Non-pigmented ciliary epithelial cell (primary cell): ENCODE measurements at places on chromosomes 7 and 10.
A peak's percentile ranks its signal among the peaks of the same experiment; 100 is the strongest.

GRCh38 chr7:92729172-92729571, 107.2 kb downstream of the CDK6 start:
- DNase-seq = no peak

DNA sequence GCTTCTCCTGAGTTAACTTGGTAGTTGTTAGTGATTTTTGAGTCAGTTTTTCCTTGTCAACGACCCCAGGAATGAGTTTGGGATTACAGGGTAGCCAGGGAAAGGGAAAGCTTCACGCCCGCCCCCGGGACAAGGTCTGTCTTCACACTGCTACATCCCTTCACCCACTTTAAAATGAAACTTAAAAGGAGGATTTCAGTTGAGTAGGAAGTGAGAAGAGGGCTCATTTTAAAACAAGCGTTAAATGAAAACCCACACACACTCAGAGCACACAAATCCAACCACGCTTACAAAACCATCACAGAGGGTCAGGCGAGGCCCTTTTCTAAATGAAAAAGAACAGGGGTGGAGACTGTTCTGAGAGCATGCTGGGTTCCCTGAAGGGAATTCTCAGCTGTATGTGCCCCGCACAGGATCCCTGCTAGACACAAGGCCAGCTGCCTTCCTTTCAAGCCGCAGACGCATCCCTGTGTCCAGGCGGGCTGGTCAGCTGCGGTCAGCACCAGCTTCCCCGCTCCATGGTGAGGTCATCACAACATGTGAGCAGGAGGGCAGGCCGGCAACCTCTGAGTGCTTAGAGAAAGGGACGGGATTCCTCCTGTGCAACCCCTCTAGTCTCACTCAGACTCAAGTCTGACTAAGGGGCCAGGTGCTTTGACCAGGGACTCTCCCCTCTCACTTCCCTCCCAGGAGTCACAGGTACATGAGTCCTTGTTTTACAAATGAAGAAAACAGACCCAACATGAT, 111.8 kb downstream of the EGFR start:
- peak; percentile 77 for DNase-seq

DNA sequence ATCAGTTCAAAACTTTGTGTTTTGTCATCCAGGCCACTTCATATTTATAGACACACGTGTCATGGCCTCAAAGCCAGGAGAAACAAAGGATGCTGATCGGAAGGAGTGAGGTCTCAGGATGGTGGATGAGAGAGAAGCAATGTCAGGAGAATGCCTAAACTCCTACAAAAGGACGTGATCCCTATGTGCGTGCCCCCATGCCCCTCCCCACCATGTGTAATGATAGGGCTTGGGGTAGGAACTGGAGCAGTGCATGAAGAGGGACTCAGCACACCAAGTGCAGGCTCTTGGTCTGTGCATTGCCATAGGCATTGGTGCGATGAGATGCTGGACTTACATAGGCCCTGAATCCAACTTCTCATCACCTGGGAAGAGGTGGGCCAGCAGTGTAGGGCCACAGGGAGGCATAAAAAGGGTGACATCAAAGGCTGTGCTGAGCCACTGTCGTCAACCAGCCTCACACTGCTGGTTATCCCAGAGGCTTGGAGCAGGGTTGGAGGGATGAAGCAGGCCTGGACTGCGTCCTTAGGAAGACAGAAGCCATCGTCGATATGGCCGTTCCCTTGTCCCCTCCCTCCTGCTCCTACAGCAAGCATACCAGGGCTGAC, 46.9 kb upstream of the GDF10 start:
- no peak for DNase-seq

- no peak for DNase-seq
Observed at GRCh38 chr7:31679574-31680305, 7.3 kb upstream of the PPP1R17 start.

DNA sequence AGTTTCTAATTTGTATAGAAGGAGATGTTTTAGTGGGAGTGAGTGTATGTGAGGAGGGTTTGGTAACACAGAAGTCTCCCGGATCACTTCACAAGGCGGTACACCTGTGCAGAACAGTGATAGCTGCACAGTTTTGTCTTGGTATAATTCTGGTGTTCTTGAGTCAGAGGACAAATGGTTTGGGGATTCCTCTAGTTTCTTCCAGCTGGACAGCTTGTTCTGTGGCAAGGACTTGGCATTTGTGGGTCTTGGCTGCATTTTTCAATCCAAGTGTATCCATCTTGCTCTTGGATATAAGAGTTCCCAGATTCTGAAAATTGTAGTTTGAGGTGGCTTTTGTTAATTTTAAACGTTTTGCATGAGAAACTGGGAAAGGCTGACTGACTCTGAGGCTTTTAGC, 135.7 kb downstream of the AHR start:
- DNase-seq = no peak

- DNase-seq = no peak
Observed at GRCh38 chr7:117116211-117116610, 162.9 kb downstream of the ST7 start.

GRCh38 chr10:94440096-94440495, 37.8 kb downstream of the TBC1D12 start:
- no peak for DNase-seq

DNA sequence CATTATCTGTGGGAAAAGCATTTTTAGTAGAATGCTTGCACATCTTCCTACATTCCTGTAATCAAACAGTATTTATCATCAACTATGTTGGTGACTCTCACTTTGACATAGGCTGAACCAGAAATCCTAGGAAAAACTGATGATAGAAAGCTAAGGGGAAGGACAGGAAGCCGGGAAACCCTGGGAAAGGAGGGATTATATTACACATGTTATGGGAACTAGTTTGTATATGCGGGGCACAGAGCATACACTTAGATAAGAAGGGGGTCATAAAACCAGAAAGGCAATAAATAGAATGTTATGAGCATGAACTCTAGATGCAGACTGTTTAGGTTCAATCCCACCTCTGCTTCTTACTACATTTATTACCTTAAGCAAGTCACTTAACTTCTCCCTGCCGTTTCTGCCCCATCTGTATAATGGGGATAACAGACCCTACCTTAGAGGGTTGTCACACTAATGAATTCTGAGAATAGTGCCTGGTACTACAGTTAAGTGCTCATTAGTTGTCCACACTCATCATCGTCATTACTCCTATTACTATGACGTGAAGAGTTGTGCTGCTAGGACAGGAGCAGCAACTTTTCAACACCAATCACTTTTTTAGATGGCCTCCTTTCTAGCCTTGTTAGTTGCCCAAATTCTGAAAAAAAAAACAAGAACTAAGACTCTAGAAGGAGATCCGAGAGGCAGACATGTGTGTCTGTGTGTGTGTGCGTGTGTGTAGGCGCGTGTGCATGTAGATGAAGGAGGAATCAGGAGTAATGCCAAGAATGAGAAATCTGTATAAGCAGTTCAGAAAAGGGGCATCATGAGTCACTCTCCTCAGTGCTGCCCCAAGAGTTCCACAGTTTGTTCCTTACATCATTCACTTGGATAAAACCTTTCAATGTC, 52.2 kb downstream of the KMT2C start:
- peak; percentile 84 for DNase-seq

GRCh38 chr10:114272696-114273095, 33.6 kb downstream of the VWA2 start:
- no peak for DNase-seq

DNA sequence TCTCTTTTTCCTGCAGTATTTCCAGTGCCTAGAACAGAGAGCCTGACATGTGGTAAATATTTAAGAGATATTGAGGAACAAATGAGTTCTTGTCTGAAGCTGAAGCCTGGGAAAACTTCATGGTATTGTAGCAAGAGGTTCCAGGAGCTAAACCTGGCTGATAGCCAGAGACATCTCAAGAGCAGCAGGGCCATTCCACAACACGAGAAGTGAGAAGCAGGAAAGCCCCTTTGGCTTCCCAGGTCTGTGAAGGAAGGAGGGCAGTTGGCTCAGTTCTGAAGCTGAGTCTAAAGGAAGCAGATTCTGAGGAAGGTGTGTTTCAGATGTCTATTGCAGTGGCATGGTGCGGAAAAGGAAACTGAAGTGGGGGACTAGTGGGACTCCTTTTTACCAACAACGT, 63.8 kb upstream of the FAM204A start:
- no peak for DNase-seq

- peak; percentile 9 for DNase-seq
Observed at GRCh38 chr10:96292971-96293920, 11.0 kb upstream of the DNTT start.

DNA sequence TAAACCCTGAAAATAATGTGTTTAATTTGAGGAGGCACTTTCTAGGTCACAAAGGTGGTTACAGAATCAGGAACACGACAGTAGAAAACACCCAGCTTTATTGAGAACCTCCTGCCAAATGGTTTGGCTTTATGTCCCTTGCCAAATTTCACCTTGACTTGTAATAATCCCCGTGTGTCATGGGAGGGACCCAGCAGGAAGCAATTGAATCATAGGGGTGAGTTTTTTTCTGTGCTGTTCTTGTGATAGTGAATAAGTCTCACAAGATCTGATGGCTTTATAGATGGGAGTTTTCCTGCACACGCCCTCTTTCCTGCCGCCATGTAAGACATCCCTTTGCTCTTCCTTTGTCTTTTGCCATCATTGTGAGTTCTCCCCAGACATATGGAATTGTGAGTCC, 193.8 kb upstream of the KLF6 start:
- DNase-seq = no peak

DNA sequence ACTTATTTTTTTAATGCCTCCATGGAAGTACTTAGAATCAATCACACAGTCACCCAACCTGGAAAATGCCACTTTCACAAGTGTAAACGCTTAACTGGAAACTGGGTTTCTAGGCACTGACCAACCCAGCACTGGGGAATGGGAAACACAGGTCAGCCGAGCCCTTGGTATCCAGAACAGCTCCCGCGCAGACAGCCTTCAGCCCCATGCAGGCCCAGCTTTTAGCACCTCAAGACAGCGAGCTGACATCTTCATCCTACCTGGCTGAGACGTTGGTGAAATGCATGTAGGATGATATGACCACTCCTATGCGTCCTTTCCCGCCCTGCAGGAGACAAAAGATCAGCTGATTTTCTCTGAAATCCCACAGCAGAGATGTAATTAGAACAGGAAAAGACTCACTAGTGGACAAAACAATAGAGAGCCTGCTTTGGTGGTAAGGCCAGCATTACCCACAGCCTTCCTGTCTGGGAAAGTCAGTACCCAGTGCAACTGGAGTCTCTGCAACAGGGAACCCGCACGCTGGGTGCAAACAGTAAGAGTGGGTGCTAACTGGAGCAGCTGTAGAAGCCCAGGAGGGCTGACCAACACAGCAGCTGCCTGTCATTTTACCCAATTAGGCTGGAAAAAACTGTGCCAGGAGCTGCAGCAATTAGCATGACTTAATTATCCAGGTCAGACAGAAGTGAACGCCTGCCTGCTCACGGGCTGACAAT, 153.7 kb downstream of the TNS3 start:
- no peak for DNase-seq

DNA sequence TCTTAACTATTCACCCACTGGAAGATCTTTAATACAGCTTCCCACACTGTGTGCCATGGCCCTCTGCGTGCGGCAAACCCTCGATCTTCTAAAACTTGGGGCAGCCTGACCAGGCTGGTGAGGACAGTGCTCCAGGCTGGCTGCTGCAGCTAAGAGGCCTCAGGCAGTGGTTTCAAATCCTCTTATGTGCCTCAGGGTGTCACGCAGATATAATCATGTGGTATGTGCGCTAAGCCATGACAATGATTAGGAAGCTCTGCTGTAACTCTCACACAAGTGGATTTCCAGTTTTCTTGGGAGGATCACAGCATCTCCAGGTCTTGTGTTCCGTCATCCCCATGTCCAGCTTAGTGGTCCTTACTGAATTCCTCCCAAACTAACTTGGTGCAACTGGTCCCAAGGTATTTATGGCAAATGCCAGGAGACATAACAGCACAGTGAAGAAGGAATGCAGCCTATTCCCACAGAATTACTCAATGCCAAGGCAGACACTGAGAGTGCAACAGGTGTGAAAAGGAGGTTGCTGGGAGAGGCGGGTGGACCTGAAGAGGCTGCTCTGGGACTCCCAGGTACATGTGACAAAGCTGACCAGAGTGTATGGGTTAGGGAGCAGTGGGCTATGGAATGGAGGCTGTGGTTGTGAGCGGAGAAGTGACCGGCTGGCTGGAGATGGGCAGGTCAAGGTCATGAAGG, 2.3 kb downstream of the HPS1 start:
- DNase-seq = no peak

DNA sequence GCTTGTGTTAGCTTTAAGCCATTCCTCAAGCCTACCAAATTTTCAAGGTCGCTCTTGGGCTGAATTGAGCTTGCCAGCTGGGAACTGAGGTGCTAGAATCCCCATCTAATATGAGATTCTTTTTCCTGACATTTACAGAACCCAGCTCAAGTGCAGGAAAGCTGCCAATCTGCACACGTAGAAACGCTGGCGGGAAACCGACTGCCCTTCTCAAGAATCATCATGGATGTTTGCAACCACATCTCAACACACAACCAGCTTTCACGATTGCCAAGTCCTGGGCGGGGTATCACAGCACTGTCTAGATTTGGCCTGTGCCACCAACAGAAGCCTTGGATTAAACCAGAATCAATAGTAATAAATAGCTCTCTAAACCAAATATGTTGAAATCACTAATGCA, 203.7 kb downstream of the DIP2C start:
- DNase-seq = no peak

GRCh38 chr7:47290867-47291266, 291.0 kb downstream of the TNS3 start:
- no peak for DNase-seq

DNA sequence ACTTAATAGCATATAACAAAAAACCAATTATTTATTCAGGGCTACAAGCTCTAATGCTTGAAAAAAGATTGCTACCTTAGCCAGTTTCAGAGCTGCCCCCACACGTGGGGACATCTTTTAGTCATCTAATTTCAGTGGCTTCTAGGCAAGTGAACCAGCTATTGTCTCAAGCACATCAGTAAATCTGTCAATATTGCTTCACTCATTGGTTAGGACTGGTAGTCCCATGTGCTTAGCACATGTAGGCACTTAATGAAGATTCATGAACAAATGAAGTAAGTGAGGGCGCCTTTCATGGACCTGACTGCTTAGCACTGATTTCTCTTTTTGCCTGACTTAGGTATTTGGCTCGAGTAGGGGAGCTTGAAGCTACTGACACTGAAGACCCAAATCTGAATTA, 19.6 kb downstream of the ENTPD7 start:
- no peak for DNase-seq

- DNase-seq = no peak
Observed at GRCh38 chr7:135990258-135990657, 13.1 kb upstream of the MTPN start.

GRCh38 chr7:69225259-69225943, 372.9 kb upstream of the AUTS2 start:
- no peak for DNase-seq
